Activated CD4-positive, alpha-beta memory T cell treated with anti-CD3 and anti-CD28 coated beads, Interleukin-2, amount 10 ng/mL, durations not matched to agents 7 days and 5 days (primary cell): ENCODE measurements at places on chromosomes 1 and 21. TPM values are rescaled to one million over a fixed set of nuclear protein-coding genes. Genes with fewer than 3 reads are reported as not detected.

SNRNP40 gene
- total RNA-seq, result 75.7 TPM

ASCL5 gene
- total RNA-seq, result not detected

DENND2C gene
- total RNA-seq, result 0.43 TPM

DENND1B gene
- 31.0 TPM for total RNA-seq

NDUFS2 gene
- 87.3 TPM for total RNA-seq

CNTN2 gene
- total RNA-seq, result not detected

DMBX1 gene
- 0.38 TPM for total RNA-seq

ST6GALNAC5 gene
- not detected for total RNA-seq

ANKRD65 gene
- not detected for total RNA-seq

LRRC7 gene
- total RNA-seq, result not detected

MPZ gene
- 8.1 TPM for total RNA-seq

AADACL3 gene
- total RNA-seq, result not detected

KRTAP10-1 gene
- not detected for total RNA-seq

TEX35 gene
- total RNA-seq, result not detected

LRRC47 gene
- 33.5 TPM for total RNA-seq

CLCA4 gene
- not detected for total RNA-seq

DNAJC6 gene
- 5.4 TPM for total RNA-seq

MAP1LC3C gene
- total RNA-seq, result not detected

DNA sequence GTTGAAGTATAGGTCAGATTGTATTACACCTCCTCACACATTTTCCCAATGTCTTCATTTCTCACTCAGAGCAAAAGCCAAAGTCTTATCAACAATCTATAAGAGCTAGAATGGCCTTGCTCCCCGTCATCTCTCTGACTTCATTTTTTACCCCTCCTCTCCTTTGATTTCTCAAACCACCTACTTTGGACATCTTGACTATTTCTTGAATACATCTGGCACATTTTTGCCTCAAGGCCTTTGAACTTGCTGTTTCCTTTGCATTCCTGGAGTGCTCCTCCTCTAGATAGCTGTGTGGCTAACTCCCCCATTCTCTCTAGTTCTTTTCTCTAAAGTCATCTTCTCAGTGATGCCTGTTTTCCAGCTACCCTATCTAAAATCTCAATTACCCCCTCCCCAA is 7.2 kb upstream of the XCL2 start:
- no peak for DNase-seq

DNA sequence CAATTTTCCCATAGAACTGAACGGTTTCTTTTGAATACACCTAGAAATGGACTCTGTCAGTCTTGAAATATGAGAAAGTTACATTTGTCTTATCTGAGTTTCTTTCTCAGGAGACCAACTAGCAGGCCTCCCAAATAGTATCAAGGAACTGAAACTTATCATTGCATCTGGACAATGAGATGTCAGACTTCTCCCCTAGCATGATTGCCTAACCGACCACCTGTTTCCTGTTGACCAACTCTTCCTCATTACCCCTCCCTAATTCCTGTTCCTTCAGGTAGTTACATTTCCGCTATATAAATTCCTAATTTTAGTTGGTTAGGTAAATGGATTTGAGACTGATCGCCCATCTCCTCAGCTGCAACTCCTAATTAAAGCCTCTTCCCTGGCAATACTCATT is 1587.3 kb downstream of the NCAM2 start:
- no peak for DNase-seq

GRCh38 chr1:187734427-187734826 is 905.7 kb downstream of the PLA2G4A start:
- DNase-seq, result no peak

- DNase-seq, result no peak
Measured at GRCh38 chr1:89873288-89873687, 52.5 kb downstream of the LRRC8D start.

DNA sequence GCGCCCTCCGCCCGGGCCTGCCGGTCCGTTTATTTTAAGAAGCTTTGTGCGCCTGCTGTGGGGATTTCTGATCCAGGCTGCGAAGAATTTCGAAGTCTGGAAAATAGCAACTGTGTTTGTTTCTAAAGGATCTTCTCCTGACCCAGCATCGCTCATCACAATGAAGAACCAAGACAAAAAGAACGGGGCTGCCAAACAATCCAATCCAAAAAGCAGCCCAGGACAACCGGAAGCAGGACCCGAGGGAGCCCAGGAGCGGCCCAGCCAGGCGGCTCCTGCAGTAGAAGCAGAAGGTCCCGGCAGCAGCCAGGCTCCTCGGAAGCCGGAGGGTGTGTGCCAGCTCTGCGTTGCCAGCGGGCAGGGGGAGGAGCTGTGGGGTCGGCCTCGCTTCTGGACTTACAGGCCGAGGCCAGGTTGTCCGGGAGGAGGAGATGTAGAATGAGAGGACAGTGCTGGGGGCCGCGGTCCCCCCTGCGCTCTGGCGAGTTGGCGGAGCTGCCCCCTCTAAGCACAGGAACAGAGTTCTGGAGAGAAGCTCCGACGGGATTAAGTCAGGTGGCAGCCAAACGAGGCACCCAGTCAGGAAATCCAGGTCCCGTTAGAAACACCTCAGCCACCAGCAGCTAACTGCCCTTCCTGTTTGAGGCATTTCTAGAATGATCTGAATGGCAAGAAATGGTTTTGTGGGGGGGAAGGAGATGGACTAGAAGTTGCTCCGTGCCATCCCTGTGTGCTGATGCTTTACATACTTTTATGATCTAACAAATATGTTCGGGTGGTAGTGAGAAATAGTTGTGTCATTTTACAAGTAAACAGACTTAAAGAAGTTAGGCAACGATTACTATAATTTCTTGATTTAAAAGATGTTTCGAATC is 948 bp downstream of the TXLNA start:
- peak; percentile 51 for DNase-seq

DNA sequence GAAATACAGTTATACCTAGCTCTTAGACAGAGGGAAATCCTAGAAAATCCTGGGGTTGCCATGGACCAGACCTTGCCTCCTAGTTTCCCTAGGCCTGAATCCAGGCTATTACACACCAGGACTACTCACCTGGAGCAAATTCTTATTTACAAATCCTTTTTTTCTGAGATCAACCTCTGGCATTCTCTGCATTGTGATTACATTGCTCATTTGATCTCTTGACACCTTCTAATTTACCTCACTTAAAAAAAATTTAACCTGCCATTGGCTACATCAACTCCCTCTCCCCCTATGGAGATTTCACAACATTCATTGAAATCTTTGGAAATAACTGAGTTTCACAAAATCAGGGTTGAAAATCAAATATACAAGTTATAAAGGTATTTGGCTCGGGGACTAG is 2.9 kb upstream of the C1orf105 start:
- no peak for DNase-seq

DNA sequence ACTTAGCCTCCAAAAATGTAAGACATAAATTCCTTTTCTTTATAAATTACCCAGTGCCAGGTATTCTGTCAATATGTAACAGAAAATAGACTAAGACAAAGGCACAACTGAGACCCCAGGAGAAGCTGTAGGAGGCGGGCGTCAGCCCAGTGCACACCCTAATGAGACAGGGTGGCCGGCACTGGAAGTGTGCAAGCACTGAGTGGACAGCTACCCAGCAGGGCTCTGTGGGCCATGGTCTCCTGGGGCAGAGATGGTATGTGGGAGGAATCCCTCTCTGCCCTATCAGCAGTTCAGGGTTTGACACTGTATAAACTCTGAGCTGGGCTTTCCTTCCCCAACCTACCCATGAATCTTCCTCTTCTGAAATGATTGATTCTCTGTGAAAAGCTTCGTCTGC is 139.5 kb downstream of the GLIS1 start:
- no peak for DNase-seq

GRCh38 chr1:201795066-201795465 is 33.9 kb upstream of the IPO9 start:
- no peak for DNase-seq

DNA sequence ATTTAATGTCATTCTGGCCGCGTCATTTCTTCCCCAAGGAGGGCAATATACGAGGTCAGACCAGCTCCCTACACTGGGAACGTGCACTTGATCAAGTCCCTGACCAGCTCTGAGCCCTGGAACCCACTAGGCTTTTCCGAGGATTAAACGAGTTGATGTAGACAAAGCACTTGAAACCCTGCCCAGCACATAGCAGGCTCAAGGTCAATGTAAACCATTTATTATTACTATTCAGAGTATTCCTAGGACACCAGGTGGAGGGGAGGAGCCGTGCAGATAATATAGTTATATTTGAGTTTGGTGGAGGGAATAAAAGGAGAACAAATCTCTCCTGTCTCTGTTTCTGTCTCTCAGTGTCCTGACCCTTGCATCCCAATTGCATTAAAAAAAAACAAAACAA is 174.1 kb upstream of the IGSF21 start:
- no peak for DNase-seq

GRCh38 chr21:33481314-33481943 is 1.7 kb upstream of the TMEM50B start:
- no peak for DNase-seq

DNA sequence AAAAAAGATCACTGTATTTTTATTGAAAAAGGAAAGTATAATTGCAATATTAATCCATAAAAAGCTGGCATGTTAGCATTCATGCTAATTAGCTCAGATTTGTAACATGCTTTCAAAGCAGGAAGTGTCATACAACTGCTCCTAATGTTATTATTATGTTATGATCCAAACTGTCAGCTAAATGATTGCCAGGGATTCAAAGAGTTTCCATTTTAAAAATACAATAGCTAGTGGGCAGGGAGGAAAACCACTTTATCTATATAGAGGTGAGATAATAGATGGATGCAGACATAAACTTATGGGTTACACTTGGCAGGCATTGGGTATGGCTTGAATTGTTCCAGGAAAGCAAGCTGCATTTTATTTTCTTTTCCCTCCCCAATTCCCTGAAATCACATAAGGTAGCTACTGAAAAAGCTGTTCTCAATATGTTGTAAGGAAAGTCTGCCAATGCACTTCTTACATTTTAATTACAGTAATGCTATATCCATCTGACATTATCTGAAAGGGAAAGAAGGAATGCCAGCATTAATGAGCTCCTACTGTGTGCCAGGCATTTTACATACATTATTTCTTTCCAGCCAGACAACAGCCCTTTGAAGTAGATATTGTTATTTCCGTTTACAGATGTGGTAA is 9.8 kb upstream of the MYSM1 start:
- DNase-seq, result no peak

- no peak for DNase-seq
Measured at GRCh38 chr1:88060112-88060673, 623.9 kb upstream of the PKN2 start.

DNA sequence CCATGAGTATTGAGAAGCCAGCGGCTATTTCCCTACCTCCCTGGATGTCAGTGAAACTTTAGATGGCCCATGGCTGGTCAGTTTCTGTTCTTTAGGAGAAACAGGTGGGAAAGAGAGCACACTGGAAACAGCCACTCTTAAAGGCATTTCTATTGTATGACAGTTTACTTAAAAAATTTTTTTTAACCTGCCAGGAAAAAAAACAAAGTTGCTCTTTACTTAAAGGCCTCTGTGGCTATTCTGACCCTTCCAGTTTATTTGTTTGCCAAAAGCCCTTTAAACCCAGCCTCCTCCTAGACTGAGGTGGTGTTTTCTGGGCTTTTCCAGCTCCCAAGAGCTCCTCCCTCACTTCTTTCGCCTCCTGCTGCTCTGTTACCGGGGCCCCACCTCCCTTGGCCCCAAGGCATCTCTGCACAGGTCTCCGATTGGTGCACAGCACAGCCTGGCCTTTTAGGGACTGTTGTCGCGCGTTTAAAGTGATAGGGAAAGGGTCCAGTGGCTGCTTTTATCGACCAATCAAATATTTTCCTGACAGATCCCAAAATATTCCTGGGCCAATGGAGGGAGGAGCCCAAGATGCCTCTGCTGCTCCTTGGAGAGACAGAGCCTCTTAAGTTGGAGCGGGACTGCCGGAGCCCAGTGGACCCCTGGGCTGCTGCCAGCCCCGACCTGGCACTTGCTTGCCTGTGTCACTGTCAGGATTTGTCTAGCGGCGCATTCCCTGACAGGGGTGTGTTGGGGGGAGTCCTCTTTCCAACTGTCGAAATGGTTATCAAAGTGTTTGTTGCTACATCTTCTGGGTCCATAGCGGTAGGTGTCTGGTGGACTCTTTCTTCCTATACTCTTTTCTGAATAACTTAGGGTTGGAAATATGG is at the start of gene SH3BGR:
TSS of gene SH3BGR (plus strand) at position 639 of the 875 bp plus-strand sequence. CDS start at position 766, 127 bp downstream.
- no peak for DNase-seq

DNA sequence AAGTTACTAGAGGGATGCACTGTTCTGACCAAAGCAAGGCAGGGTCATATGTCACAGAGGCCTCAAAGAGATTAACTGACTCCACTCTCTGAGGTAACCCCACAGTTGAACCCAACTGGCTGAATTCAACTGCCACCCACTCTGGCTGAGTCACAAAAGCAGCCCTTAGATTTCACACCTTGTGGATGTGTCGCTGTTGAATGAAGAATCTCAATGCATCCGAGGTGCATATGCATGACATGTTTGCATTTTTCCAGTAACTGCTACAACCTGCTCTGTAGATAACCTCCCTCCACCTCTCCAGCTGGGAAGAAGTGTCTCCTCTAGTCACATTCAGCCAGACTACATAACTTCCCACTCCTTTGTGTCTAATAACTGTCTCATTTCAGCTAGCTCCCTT is 27.9 kb upstream of the KIF21B start:
- no peak for DNase-seq

DNA sequence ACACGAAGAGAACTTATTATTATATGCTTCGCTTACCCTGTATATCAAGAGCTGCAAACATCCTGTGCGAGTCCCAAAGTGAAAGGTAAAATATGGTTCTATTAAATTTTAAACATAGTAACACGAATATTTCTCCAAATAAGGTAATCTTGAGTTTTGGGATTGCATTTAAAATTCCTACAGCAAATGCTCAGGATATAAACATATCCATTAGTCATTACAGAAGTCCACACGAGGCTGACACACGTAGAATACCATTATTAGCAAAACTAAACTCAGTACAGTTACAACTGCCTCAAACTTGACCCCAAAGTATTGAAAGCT is 282 bp upstream of the LYPLAL1 start:
- DNase-seq, result no peak

GRCh38 chr1:32900956-32901822 is at the start of gene TMEM54:
TMEM54 (minus strand) TSS chr1:32901389; CDS start chr1:32901238, 151 bp downstream.
- DNase-seq, result no peak

GRCh38 chr21:45982092-45982757 is 655 bp downstream of the COL6A1 start:
- DNase-seq, result no peak

DNA sequence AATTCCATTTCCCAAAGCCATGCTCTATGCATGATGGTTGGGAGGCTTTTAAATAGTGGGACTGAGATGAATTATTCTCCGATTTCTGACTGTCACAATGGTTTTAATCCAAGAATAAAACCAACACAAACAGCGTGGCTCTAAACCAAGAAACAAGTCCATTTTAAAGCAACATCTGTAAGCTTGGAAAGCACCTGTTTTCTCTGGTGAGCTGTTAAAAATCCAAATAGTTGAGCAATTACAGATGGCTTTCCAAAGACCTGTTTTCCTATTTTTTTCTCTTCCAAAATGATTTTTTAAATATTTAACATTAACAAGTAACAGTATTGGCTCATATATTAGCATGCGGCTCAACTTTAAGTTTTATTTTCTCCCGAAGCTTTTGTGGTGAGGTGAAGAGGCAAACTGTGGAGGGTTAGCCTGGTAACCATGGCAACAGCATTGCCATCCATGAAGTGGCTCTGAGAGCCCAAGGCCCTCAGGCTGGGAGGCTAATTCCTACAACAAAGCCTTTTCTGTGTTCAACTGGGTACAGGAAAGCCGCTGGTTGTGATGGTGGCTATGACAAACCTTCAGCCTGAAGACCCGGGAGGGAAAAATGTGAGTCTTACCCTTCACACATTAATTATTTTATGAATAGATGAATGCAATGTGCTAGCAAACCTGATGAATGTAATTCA is 56.7 kb upstream of the B3GALT5 start:
- no peak for DNase-seq

GRCh38 chr1:4650481-4650880 is 3.9 kb upstream of the AJAP1 start:
- DNase-seq, result no peak

- DNase-seq, result no peak
Measured at GRCh38 chr1:215825056-215825455, 258.0 kb downstream of the KCTD3 start.
